Cardiac septum (tissue), 1 donor: ENCODE measurements at places on chromosomes 5 and 9. TPM values are rescaled to one million over a fixed set of nuclear protein-coding genes. Genes with fewer than 3 reads are reported as not detected.

The GHR gene
- 10.4 TPM for total RNA-seq

The MARCOL gene
- not detected for total RNA-seq

The LVRN gene
- total RNA-seq, result 0.27 TPM

The ARL14EPL gene
- total RNA-seq, result not detected

The CBY3 gene
- not detected for total RNA-seq

The BAAT gene
- 0.22 TPM for total RNA-seq

The DCTN3 gene
- 101 TPM for total RNA-seq

The C7 gene
- 84.1 TPM for total RNA-seq

The KIF24 gene
- total RNA-seq, result 0.89 TPM

The SPEF2 gene
- 2.2 TPM for total RNA-seq

The ARHGEF39 gene
- total RNA-seq, result 0.48 TPM

The ARHGEF37 gene
- total RNA-seq, result 15.8 TPM

The PCDHGA4 gene
- total RNA-seq, result 15.6 TPM

The HNRNPA0 gene
- 20.0 TPM for total RNA-seq

The PDE6A gene
- total RNA-seq, result 0.13 TPM

The GPR150 gene
- total RNA-seq, result not detected
